ENCODE measurements at places on chromosomes 1 and 21.

DNA sequence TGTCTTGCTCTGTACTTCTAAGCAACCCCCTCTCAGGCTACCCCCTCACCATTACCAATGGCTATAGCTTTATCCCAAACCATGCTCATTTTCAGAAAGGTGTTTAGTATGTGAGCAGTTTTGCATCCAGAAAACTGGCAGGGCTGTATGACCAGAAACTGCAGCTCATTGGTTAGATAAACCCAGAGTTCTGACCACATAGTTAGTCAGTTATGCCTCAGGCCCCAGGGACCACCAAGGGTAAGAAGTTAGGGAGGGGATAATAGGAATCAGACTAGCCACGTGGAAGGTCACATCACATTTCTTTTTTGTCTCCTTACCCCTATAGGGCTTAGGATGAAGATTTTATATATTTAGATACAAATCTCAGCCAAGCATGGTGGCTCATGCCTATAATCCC is 1.2 kb downstream of the ITGA10 start:
- no peak for DNase-seq

- DNase-seq: no peak
Measured at GRCh38 chr1:45097944-45098343, 85.9 kb downstream of the UROD start.

DNA sequence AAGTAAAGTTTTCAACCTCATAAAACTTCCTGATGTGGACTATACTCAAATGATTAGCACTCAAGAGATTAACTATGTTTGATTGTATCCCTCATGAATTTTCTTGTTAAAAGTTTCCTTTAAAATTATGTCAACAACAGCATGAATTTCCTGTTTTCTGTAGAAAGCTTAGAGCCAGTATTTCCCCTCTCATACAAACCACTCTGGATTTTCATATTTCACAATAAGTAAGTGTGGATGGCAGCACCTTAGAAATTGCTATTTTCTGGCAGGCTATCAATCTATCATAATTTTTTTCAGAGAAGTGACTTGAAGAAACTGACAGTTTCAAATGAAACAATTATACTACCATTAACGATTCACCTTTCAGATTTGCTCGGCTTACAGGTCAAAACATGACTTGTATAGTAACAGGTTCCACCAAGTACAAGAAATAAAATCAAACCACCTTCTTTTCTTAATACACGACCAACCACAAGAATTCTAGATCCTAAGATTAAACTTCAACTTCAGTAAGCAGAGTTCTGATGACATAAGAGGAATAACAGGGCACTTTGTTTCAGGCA is 20.8 kb downstream of the ELK4 start:
- no peak for DNase-seq

GRCh38 chr1:101408212-101409042 is 171.6 kb downstream of the S1PR1 start:
- no peak for DNase-seq

GRCh38 chr21:41868062-41868710 is 11.0 kb downstream of the PRDM15 start:
- no peak for DNase-seq

DNA sequence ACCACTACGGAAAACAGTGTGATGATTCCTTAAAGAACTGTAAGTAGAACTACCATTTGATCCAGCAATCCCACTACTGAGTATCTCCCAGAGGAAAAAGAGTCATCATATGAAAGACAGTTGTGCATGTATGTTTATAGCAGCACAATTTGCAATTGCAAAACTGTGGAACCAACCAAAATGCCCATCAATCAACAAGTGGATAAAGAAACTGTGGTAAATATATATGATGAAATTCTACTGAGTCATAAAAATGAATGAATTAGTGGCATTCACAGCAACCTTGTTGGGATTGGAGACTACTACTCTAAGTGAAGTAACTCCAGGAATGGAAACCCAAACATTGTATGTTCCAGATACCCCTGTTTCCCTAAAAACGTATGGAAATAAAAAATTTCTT is 337.0 kb upstream of the PTBP2 start:
- no peak for DNase-seq

Data from cortex of kidney (tissue), 1 donor.